ENCODE measurements at places on chromosomes 1 and 21. TPM values are rescaled to one million over a fixed set of nuclear protein-coding genes. Genes with fewer than 3 reads are reported as not detected.

DNA sequence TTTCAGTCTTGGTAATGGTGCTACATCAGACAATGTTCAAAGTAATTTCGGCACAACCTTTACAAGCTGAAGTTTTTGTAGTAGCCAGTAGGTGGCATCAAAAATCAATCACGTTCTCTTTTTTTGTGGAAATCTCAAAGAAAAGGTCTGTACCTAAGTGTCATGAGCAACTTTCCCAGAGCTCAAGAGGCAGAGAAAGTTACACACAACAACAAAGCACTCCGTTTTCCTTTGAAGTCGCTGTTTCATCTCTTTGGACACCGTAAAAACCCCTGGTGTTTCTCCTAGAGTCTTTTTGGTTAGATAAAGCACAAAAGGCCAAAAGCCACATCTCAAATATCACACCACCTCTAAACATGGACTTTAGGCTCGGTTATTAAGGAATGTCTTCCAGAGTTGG, 131.6 kb downstream of the LHX8 start:
- H3K36me3 ChIP-seq: no peaks in the 10 kb centered on the region
- DNase-seq: no peak
- no peak overlapping the region for H3K4me3 ChIP-seq
- H3K4me1 ChIP-seq: no peaks in the 10 kb centered on the region
- H3K27ac ChIP-seq: no peak overlapping the region

TMCC2 gene
- total RNA-seq: 10.5 TPM

CCDC185 gene
- not detected for total RNA-seq

HAPLN2 gene
- total RNA-seq: 0.34 TPM

GRCh38 chr1:32900956-32901822, at the start of gene TMEM54:
Gene TMEM54 (minus strand): TSS chr1:32901389. CDS start chr1:32901238, 151 bp downstream.
- no peaks in the 10 kb centered on the region for H3K36me3 ChIP-seq
- no peak within 1 kb of the TSS for H3K27ac ChIP-seq
- H3K27me3 ChIP-seq: peaks cover 38% of the 10 kb centered on the region
- peak; percentile 38 for DNase-seq
- peaks cover 6% of the 10 kb centered on the region for H3K4me1 ChIP-seq
- H3K4me3 ChIP-seq: peak within 1 kb of the TSS; percentile 65

SELL gene
- total RNA-seq: 206 TPM

GRCh38 chr1:223683586-223684487, 18.3 kb upstream of the CAPN8 start:
- H3K4me1 ChIP-seq: no peaks in the 10 kb centered on the region
- H3K4me3 ChIP-seq: no peak overlapping the region
- H3K36me3 ChIP-seq: no peaks in the 10 kb centered on the region
- peak; percentile 73 for DNase-seq
- H3K27ac ChIP-seq: no peak overlapping the region
- peaks cover under 1% of the 10 kb centered on the region for H3K27me3 ChIP-seq

KIF2C gene
- 119 TPM for total RNA-seq

DNA sequence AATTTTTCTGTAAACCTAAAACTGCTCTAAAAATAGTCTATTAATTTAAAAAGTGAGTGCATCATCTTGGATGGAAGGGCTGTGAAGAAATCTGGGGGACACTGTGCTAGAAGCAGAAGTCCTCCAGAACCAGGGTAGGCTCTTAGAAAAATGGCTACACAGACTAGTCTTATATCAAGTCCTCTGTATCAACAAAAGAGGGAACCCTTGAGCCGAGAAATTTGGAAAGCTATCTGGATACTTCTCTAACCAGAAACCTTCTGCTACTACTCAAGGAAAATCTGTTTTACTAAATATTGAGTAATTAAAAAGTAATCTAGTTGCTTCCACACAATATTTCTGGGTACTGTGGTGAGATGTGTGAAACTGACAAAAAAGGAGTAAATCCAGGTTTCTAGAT, 92.1 kb downstream of the WDR3 start:
- peaks cover 9% of the 10 kb centered on the region for H3K27me3 ChIP-seq
- H3K27ac ChIP-seq: no peak overlapping the region
- no peak overlapping the region for H3K4me3 ChIP-seq
- no peak for DNase-seq
- no peaks in the 10 kb centered on the region for H3K4me1 ChIP-seq

WNT3A gene
- total RNA-seq: not detected

- H3K36me3 ChIP-seq: peaks cover 34% of the 10 kb centered on the region
- peaks cover 74% of the 10 kb centered on the region for H3K4me1 ChIP-seq
- no peak overlapping the region for H3K27ac ChIP-seq
- H3K27me3 ChIP-seq: no peaks in the 10 kb centered on the region
- H3K4me3 ChIP-seq: peak overlapping the region; percentile 84
These were observed 3.2 kb downstream of the E2F2 start for GRCh38 chr1:23527900-23528249.

DNA sequence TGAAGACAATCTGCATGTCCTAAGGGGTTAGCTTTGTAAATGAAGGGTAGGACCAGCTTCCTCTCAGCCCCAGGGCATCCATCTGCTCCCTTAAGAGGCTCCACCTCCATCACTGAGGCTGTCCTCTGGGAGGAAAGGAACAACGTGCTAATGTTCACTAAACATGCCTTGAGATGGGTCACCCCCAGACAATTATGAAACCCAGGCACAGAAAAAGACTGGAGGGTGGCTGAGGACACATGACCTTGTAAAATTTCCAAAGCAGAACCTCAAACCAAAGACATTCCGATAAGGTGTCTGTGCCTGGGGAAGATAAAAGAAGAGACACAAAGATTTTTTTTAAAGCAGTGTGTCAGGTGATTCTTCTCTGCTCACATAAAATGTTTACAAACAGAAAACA, 37.6 kb upstream of the ZNF124 start:
- peaks cover 62% of the 10 kb centered on the region for H3K4me1 ChIP-seq
- peak overlapping the region; percentile 89 for H3K4me3 ChIP-seq
- H3K36me3 ChIP-seq: peaks cover 40% of the 10 kb centered on the region

DONSON gene
- total RNA-seq: 41.8 TPM

CD164L2 gene
- not detected for total RNA-seq

DNA sequence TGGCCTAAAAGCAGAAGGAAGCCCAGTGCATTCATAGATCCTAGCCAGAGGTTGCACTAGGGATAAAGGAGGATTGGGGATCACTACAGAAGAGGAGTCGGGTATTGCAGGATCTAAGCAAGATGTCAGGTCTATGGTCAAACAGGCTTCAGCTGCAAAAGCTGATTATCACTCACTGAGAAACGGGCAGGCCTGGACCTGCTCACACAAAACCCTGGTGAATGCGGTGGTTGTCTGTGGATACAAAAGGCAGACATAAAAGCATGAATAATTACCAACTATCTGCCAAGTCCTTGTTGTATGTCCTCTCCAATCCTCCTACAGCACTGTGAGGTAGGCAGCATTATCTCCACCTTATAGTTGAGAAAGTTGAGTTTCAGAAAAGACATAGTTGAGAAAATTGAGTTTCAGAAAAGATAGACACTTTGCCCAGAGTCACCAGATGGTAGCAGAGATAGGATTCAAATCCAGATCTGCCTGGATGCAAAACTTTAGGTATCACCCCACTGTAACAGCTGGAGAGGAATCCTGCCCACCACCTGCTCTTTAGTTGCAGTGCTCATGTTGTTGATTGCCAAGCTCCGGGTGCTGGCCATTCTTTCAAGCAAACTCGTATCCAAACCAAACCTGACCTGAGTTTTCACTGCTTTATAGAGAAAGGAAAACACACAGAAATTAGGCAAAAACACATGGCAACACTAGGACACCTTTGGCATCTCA, 49.6 kb upstream of the HOOK1 start:
- H3K4me3 ChIP-seq: no peak overlapping the region
- H3K36me3 ChIP-seq: no peaks in the 10 kb centered on the region
- H3K27me3 ChIP-seq: no peaks in the 10 kb centered on the region
- no peak overlapping the region for H3K27ac ChIP-seq
- no peaks in the 10 kb centered on the region for H3K4me1 ChIP-seq

ATAD3B gene
- total RNA-seq: 26.2 TPM

DNA sequence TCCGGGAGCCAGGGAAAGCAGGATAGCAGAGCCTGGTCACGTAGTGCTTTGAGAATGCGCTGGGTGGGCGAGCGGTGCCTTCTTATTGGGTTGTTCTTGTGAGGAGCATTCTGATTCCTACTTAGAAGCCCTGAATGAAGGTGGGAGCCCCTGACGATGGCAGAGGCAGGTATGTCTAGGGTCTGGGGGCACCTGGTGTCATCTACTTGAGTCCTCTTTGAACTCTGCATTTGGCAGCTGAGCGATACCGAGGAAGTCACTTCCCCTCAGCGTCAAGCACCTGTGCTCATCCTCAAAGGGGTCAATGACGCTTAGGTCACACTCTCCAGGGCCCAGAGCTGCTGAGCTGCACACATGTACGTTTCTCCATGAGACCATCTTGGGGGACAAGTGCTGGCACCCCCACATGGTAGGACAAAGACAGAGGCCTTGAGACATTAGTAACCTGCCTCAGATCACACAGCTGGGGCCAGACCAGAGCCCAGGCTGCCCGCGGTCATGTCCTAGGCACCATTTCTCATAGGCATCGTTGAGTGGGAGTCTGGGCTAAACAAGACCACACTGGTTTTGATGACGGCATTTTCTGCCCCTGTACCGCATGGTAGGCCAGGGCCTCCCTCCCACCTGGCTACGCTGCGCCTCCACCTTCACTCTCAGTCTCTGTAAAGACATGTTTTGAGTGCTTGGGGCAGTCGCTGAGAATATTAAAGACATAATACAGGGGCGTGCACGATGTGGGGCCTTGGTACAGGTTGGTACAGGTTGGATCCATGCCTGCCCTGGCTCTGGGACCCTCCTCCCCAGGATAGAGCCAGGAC, 69.1 kb upstream of the ABCG1 start:
- no peak overlapping the region for H3K27ac ChIP-seq
- H3K4me3 ChIP-seq: no peak overlapping the region
- DNase-seq: no peak
- H3K4me1 ChIP-seq: peaks cover 6% of the 10 kb centered on the region
- H3K27me3 ChIP-seq: no peaks in the 10 kb centered on the region

DNA sequence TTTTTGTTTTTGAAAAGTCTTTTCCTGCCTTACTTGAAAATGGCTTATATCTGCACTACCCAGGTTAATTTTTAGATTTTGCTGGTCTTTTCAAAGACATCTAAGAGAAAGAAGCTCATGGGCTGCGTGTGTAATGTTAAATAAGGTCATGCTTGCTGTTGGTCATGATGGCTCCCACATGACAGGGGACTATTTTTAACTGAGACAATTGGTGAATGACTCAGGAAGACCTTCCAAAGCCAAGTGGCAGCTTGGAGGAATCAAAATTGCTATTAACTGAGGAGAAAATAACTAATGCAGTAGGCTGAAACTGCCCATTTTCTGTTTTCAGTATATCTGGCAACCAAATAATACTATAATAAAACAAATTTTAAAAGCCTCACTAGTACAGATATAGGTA, 117.1 kb upstream of the SPAG17 start:
- no peak overlapping the region for H3K4me3 ChIP-seq
- no peaks in the 10 kb centered on the region for H3K4me1 ChIP-seq
- no peaks in the 10 kb centered on the region for H3K27me3 ChIP-seq
- H3K27ac ChIP-seq: no peak overlapping the region
- H3K36me3 ChIP-seq: no peaks in the 10 kb centered on the region

DNA sequence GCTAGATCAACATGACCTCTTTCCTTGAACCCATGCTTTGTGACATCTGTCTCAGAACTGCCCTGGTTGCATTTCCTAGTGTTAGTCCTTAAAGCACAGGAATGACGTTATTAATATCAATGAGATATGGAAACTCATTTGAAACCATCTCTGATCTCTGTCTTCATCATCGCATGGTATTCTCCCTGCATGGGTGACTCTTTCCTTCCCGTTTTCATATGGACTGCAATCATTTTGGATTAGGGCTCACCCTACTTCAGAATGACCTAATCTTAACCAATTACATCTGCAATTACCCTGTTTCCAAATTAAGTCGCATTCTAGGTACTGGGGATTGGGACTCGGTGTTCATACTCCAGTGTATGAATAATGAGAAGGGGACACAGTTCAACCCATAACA, 41.7 kb upstream of the DISC1 start:
- H3K4me3 ChIP-seq: no peak overlapping the region
- DNase-seq: no peak
- no peaks in the 10 kb centered on the region for H3K36me3 ChIP-seq
- H3K4me1 ChIP-seq: no peaks in the 10 kb centered on the region

COL8A2 gene
- total RNA-seq: 0.05 TPM

ANKRD65 gene
- not detected for total RNA-seq

DNA sequence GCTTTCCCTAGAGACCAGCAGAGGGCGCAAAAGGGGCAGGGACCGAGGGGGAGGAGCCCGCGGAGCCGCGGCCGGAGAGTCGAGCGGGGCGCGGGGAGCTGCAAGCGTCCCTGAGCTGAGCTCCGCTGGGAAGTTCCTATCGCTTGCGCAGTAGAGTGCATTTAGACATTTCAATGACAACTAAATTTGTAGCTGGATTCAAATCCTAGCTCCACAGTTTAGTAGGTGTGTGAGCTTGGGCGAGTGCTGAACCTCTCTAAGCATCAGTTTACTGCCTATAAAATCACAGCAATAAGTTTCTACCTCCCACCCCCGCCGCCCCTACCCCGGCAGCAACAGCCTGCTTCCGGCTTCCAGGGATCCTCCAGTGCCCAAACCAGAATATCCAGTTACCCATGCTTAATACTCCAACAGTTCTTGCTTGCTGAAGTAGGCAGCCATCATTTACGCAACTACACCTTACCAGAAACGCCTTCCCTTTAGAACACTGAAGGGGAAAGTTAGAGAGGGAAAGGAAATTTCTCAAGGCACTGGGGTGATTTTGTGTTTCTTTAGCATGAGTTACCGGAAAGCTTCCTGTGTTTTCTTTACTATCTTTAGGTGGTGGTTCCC, 9.1 kb downstream of the TLR5 start:
- peaks cover 15% of the 10 kb centered on the region for H3K4me1 ChIP-seq
- H3K27me3 ChIP-seq: peaks cover 9% of the 10 kb centered on the region
- H3K4me3 ChIP-seq: peak overlapping the region; percentile 33
- H3K36me3 ChIP-seq: peaks cover 4% of the 10 kb centered on the region
- no peak overlapping the region for H3K27ac ChIP-seq

C21orf91 gene
- 22.9 TPM for total RNA-seq

DNA sequence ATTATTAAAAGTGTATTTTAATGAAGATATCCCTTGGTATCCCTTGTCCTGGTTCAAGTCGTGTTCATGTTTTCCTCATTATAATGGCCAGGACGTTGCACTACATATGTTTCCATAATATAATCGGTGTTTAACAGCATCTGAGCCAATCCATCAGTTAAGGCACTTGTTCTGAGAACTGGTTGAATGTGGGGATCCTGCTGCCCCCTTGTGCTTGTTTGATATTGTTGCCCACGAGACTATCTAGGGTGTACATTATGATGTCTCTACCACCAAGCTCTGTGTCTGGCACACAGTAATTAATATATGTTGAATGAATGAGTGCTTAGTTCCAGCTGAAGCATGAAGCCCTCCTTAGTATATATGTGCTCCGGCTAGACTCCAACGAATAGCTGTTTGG, 193.0 kb downstream of the CACNA1E start:
- no peaks in the 10 kb centered on the region for H3K4me1 ChIP-seq
- H3K27me3 ChIP-seq: peaks cover 32% of the 10 kb centered on the region
- H3K4me3 ChIP-seq: no peak overlapping the region
- no peak overlapping the region for H3K27ac ChIP-seq

- no peak for DNase-seq
- peaks cover 45% of the 10 kb centered on the region for H3K4me1 ChIP-seq
- no peaks in the 10 kb centered on the region for H3K36me3 ChIP-seq
- H3K27ac ChIP-seq: peak overlapping the region; percentile 33
- no peaks in the 10 kb centered on the region for H3K27me3 ChIP-seq
- no peak overlapping the region for H3K4me3 ChIP-seq
These were observed 33.9 kb upstream of the SELENON start for GRCh38 chr1:25765923-25766589.

GRCh38 chr21:42527127-42527488, 13.5 kb downstream of the SLC37A1 start:
- no peak for DNase-seq
- H3K4me1 ChIP-seq: peaks cover 60% of the 10 kb centered on the region
- H3K27ac ChIP-seq: peak overlapping the region; percentile 80

GRCh38 chr1:176178316-176178715, 28.8 kb downstream of the COP1 start:
- H3K4me1 ChIP-seq: peaks cover 40% of the 10 kb centered on the region
- DNase-seq: peak; percentile 11
- no peaks in the 10 kb centered on the region for H3K27me3 ChIP-seq

Measured in activated CD4-positive, alpha-beta T cell treated with anti-CD3 and anti-CD28 coated beads for 36 hours (primary cell).